ENCODE measurements at places on chromosomes 16 and 17.
A peak's percentile ranks its signal among the peaks of the same experiment; 100 is the strongest.

- DNase-seq = peak; percentile 100
These were observed at the start of gene NFE2L1 for GRCh38 chr17:48047741-48048383. Gene NFE2L1 (plus strand): TSS chr17:48048359. CDS start chr17:48051119, 2,760 bp downstream.

GRCh38 chr17:5418858-5419355, 555 bp downstream of the NUP88 start:
- DNase-seq = peak; percentile 29

- no peak for DNase-seq
These were observed 60.0 kb downstream of the KLHDC4 start for GRCh38 chr16:87705771-87706277.

DNA sequence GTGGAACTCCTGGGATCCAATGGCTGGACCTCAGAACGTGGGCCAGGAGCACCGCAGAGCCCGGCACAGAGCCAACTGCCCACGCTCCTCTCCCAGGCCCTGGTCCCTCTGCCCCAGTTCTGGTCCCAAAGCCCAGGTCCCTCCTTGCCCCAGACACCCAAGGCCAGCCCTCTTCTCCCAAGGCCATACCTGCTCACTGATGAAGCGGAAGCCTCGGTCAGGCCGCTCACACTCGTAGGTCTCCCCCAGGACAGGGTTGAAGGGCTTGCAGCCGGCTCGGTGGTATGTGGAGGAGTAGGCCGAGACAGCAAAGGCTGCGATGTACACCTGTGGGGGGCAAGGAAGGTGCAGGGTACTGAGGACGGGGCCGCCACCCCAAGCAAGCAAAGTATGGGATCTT, 8.5 kb downstream of the OSBPL7 start:
- no peak for DNase-seq

GRCh38 chr16:30728899-30729672, 19.1 kb upstream of the PHKG2 start:
- DNase-seq = no peak

DNA sequence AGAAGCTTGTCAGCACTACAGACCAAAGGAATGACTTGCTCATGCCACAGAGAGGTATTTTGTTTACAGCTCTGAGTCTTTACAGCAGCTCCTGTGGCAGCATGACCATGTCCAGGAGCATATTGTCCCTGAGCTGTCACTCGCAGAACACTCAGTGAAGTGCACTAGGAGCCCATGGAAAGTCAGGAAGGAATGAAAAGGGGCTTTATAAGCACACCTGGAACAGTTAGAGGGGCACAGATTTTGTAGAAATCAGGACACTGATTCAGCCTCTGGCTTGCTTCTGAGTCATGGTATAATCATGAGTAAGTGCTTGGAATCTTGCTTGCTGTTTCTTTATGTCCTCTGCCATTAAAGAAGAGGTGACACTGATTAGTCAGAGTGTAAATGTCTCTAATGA, 41.0 kb downstream of the TADA2A start:
- DNase-seq = no peak
